ENCODE measurements at places on chromosomes 7 and 10. TPM values are rescaled to one million over a fixed set of nuclear protein-coding genes. Genes with fewer than 3 reads are reported as not detected.

- no peaks in the 10 kb centered on the region for H3K27me3 ChIP-seq
- no peaks in the 10 kb centered on the region for H3K36me3 ChIP-seq
- H3K27ac ChIP-seq = no peak overlapping the region
- H3K4me3 ChIP-seq = no peak overlapping the region
- H3K4me1 ChIP-seq = peaks cover 4% of the 10 kb centered on the region
- no peak for DNase-seq
Observed at GRCh38 chr7:105794741-105795729, 81.4 kb downstream of the ATXN7L1 start.

- H3K27me3 ChIP-seq = no peaks in the 10 kb centered on the region
- H3K4me3 ChIP-seq = no peak overlapping the region
- peaks cover 7% of the 10 kb centered on the region for H3K36me3 ChIP-seq
- peak overlapping the region; percentile 98 for H3K27ac ChIP-seq
Observed at GRCh38 chr10:125128397-125129075, 31.8 kb downstream of the CTBP2 start.

GRCh38 chr7:131040467-131040932 is 287.2 kb upstream of the MKLN1 start:
- H3K27ac ChIP-seq = peak overlapping the region; percentile 64
- no peak overlapping the region for H3K4me3 ChIP-seq
- DNase-seq = no peak
- peaks cover 46% of the 10 kb centered on the region for H3K4me1 ChIP-seq
- H3K27me3 ChIP-seq = no peaks in the 10 kb centered on the region
- H3K36me3 ChIP-seq = no peaks in the 10 kb centered on the region

- no peaks in the 10 kb centered on the region for H3K36me3 ChIP-seq
- H3K27ac ChIP-seq = no peak overlapping the region
- no peak for DNase-seq
- no peaks in the 10 kb centered on the region for H3K4me1 ChIP-seq
- no peak overlapping the region for H3K4me3 ChIP-seq
Observed at GRCh38 chr7:2967705-2968104, 76.0 kb downstream of the CARD11 start.

- no peaks in the 10 kb centered on the region for H3K4me1 ChIP-seq
- H3K4me3 ChIP-seq = no peak overlapping the region
- no peak for DNase-seq
Observed at GRCh38 chr10:28480628-28480965, 52.3 kb upstream of the WAC start.

GRCh38 chr7:116576350-116577319 is 51.8 kb downstream of the CAV1 start:
- DNase-seq = no peak
- H3K27ac ChIP-seq = peak overlapping the region; percentile 47
- H3K4me1 ChIP-seq = peaks cover 14% of the 10 kb centered on the region
- no peaks in the 10 kb centered on the region for H3K36me3 ChIP-seq
- no peak overlapping the region for H3K4me3 ChIP-seq
- no peaks in the 10 kb centered on the region for H3K27me3 ChIP-seq

DNA sequence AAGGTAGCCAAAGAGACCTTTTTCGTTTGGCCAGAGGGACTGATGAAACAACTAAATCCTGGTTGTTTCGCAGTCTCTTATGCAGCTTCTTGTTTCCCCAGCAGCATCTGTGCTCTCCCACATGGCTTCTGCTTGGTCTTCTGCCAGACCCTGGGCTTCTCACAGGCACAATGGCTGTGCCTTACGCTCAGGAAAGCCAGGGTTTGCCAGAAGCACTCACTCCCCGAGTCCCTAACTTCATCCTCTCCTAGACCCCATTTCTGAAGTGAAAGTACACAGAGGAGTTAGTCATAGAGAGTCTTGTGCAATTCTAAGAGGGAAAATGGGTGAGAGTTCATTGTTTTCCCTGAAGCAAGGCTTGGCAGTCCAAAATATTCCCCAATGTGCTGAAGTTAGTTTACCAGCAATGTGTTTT is 121.7 kb downstream of the EVX1 start:
- peak overlapping the region; percentile 36 for H3K27ac ChIP-seq
- no peaks in the 10 kb centered on the region for H3K36me3 ChIP-seq
- peak; percentile 82 for DNase-seq
- no peak overlapping the region for H3K4me3 ChIP-seq

- peaks cover 14% of the 10 kb centered on the region for H3K4me1 ChIP-seq
- peaks cover 10% of the 10 kb centered on the region for H3K36me3 ChIP-seq
- H3K4me3 ChIP-seq = no peak overlapping the region
- no peak overlapping the region for H3K27ac ChIP-seq
- no peaks in the 10 kb centered on the region for H3K27me3 ChIP-seq
Observed at GRCh38 chr10:89615824-89616223, 29.2 kb downstream of the PANK1 start.

GRCh38 chr7:123769371-123769770 is 20.6 kb upstream of the WASL start:
- no peaks in the 10 kb centered on the region for H3K36me3 ChIP-seq
- H3K27ac ChIP-seq = no peak overlapping the region
- no peak for DNase-seq
- H3K4me1 ChIP-seq = no peaks in the 10 kb centered on the region

DNA sequence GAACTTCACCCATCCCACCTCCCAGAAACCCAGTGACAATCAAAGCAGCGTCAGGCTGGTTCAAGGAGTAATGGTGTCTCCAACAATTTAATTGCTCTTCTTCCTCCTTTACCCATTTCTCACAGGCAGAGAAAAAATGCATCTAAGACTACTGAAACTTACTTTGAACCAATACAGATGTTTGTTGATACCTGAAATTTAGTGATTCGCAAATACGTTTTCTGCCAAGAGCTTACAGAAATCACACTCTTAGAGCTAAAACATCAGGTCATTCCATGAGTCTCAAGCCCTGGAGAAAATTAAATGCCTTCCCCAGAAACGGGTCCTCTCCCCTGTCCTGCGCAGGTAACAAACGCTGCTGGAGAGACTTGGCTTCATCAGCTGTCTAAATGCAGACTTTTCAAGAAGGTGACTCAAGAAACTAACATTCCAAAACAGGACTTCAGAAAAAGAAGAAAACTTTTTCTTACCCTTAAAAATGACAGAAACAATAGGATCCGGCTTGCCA is 443 bp downstream of the MYOF start:
- H3K27ac ChIP-seq = peak overlapping the region; percentile 50
- H3K4me1 ChIP-seq = no peaks in the 10 kb centered on the region
- no peaks in the 10 kb centered on the region for H3K36me3 ChIP-seq
- no peak for DNase-seq

DNA sequence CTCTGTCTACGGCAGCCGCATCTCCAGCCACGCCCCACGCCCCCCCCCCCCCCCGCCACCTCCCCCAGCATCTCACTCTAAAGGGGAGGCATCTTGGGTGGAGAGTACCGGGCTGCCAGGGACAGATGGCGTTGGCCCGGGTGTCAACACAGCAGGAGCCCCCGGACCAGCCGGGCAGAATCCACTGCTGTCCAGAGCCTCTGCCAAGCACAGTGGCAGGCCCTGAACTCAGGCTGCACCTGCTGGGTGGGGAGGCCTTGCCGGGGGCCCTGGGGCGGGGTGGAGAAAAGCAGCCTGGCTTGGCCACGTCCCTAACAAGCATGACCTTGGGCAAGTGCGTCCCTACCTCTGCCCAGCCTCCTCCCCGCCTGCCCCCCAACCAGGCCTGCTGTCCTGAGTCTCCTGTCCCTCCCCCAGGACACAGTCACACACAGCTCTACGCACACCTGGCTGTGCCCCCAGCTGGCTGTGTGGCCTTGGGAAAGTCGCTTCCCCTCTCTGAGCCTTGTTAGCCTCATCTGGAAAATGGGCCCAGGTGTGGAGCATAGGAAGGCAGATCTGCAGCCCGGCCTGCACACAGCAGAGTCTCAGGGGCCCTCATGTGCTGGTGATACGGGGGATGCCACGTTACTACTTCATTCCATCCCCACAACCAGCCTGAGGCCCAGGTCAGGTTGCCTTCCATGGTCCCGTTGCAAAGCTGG is 45.2 kb downstream of the MICALL2 start:
- peaks cover 9% of the 10 kb centered on the region for H3K27me3 ChIP-seq
- H3K4me1 ChIP-seq = no peaks in the 10 kb centered on the region
- no peaks in the 10 kb centered on the region for H3K36me3 ChIP-seq
- no peak overlapping the region for H3K27ac ChIP-seq
- no peak for DNase-seq

DNA sequence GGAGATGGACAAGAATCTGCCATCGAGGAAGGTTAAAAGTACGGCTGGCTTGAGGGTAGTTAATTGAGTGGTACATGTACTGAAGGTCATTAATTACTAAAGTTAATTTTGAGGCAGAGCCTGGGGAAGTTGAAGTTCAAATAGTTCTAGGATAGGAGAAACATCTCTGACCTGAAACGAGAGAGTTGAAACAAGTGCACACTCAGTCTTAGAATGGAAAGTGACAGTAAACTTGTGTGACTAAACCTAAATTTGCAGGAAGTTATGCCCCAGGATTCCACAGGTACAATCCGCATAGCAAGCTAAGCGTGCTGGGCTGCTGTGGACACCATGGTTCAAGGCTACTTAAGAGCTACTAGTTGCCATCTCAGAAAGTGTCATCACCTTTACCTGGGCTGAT is 209.9 kb downstream of the CHCHD3 start:
- H3K27ac ChIP-seq = no peak overlapping the region
- H3K4me1 ChIP-seq = peaks cover 8% of the 10 kb centered on the region
- no peak overlapping the region for H3K4me3 ChIP-seq
- no peaks in the 10 kb centered on the region for H3K36me3 ChIP-seq
- no peak for DNase-seq
- no peaks in the 10 kb centered on the region for H3K27me3 ChIP-seq

The TFEC gene
- total RNA-seq = 0.90 TPM

The IFIT1B gene
- total RNA-seq = not detected

The LBX1 gene
- 7.4 TPM for total RNA-seq

The URGCP gene
- 54.4 TPM for total RNA-seq

The ST8SIA6 gene
- 1.1 TPM for total RNA-seq

The GPR26 gene
- not detected for total RNA-seq

The PFKP gene
- 33.4 TPM for total RNA-seq

The RPEL1 gene
- not detected for total RNA-seq

The NUDT13 gene
- total RNA-seq = 1.1 TPM

The ZNF92 gene
- 2.9 TPM for total RNA-seq

Data from psoas muscle (tissue), 8 donors.